Head of caudate nucleus (tissue), 42 donors: ENCODE measurements at places on chromosomes 7 and 10.
A peak's percentile ranks its signal among the peaks of the same experiment; 100 is the strongest.

GRCh38 chr10:123743441-123744223 is 77.5 kb downstream of the GPR26 start:
- no peak for DNase-seq

DNA sequence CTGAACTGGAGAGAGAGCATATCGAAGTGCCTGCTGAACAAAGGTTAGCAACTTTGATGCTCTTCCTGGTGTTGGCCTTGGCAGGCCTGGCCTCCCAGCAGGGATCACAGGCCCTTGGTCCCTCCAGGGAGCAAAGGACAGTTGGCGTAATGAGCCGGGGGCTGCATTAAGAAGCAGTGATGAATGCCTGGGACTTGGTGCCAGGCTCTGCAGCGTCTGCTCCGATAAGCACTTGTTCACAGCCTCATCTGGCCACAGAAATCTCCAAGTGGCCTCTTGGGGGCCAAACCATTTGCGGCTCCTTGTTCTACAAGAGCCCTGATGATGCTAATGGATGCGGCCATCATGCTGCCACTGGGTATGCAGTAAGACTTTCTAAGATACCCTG is 31.8 kb downstream of the CRHR2 start:
- peak; percentile 12 for DNase-seq

GRCh38 chr7:85883-86515 is 106.4 kb upstream of the FAM20C start:
- no peak for DNase-seq

GRCh38 chr10:70753026-70753663 is 32.0 kb downstream of the TBATA start:
- no peak for DNase-seq

DNA sequence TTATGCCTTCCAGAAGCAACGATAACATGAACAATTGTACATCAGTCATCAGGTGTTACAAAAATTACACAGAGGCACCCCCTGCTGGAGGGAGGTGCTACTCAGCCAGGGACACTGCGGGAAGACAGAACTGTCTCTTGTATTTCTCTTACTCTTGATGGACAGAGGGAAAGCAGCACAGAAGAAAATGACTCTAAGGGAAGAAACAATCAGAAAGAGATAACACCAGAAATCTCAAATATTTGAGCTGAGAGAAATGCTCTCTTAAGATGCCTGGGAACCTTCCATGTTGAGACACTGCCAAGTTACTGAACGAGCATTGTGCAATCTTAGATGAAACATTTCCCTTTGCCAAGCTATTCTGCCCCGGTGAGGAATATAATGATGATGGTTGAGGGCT is 227.6 kb upstream of the NPSR1 start:
- DNase-seq, result peak; percentile 35

DNA sequence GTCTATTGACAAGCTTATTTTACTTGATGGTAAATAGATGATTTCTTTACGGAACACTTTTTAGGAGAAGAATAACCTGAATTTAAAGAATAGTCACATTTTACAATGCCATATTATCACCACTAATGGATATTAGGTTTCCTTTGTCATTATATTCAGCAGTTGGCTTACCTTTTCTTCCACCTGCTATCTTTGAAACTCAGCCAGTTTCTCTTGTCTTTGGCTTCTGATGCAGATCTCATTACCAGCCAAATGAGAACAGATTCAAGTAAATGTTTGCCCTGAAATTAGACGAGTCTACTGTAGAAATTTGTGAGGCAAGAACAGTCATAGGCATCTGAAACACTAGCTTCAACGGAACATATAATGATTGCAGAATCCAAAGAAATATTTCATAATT is 85.5 kb upstream of the OIT3 start:
- no peak for DNase-seq

GRCh38 chr7:157224627-157225026 is 85.9 kb downstream of the UBE3C start:
- no peak for DNase-seq

DNA sequence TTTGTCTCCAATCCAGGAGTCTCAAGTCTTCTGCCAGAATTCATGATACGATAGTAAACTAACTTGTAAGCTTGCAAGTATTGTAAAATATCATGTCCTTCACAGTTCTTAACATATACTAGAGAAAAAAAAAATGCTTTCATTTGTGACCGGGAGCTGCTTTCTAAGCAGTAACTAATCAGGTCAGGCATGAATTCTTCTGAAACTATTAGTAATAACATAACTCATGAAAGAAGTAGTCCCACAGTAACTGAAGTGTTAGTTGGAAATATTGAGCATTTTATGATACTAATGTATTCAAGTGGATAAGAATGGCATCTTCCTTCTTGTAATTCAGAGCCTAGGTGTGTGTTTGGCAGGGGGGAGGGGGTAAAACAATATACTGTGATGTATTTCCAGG is 665.6 kb downstream of the DNAJB9 start:
- DNase-seq, result no peak
